Activated naive CD8-positive, alpha-beta T cell treated with anti-CD3 and anti-CD28 coated beads, Interleukin-2, amount 50 U/mL, for 24 hours (primary cell): ENCODE measurements at places on chromosomes 2 and 18.
A peak's percentile ranks its signal among the peaks of the same experiment; 100 is the strongest.

DNA sequence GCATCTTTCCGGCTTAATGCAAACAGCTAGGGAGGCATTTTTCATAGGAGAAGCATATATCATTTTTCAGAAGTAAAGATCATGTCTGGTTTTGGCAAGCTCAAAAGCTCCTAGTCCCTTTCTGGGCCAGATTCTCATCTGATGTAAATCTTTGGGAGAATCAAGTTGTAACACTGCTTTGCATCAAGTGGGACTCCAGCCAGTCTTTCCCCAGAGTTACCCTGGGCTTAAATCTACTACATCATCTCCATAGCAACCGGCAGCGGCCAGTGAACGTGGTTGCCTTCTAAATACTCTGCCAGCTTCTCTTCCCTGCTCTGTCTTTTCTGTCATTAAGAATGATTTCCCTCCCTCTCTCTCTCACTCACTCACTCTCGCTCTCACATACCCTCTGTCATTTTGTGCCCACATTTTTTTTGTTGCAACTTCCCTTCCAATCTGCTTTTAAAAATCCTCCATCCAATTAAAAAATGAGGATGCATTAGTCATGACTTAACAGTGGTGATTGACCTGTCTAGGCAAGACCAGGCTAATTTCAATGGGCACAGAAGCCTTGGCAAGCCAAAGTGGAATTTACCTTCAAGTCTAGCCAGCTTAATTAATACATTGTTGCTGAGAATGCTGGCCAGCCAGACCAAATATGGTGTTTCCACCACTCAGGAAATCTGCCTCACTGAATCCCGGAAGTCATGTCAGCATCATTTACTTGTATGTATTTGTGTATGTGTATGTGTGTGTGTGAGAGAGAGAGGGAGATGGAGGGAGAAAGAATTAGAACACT is 93.0 kb downstream of the NRP2 start:
- DNase-seq: no peak

DNA sequence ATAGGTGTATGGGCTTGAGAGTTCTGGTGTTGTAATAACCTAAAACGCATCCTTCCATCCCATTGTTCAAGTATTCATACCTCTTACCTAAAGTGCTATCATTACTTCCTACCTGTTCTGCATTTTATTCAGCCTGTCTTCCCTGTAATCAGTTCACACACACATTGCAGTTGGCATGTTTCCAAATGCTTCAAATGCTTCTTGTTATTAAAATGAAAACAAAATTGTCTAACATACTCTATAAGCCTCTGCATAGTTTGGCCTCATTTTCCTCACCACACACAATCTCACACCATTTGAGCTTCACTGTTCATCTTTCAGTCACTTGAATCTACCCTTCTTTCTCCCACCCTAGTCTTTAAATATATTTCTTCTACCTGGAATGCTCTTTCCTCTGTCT is 1178.2 kb upstream of the NRXN1 start:
- no peak for DNase-seq

DNA sequence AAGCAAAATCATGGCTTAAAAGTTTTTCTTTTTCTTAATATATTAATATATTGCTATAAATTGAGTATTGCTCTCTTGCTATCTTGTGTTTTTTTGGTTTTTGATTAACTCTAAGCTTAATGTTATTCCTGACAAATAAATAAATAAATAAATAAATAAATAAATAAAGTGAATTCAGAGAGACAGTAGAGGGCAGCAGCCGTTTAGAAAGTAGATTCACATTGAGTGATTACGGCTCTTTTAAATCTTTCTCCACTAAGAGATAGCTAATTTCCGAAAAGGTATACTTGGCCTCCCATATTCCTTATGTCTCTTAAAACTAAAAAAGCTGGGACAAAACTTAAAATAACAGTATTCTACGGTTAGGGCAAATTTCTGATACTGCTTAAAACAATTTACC is 34.3 kb downstream of the MSH2 start:
- no peak for DNase-seq

DNA sequence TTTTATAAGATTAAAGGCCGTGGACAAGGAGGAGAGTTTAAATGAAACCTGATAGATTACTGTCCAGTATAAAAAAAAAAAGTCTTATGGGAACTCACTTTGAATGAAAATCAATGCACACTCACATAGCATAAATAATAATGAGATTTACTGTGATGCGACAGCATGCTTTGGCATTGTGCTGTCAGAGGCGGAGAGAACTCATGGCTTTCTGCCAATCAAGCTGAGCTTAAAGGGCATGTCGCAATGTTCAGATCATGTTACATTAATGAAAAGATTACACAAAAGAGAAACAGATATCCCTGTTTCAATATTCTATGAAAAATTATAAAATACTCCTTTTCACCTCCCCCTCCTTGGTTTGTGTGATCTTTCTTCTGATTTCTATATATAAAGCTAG is 310.8 kb downstream of the ERBB4 start:
- no peak for DNase-seq

- no peak for DNase-seq
Observed at GRCh38 chr18:36775396-36775795, 53.4 kb downstream of the TPGS2 start.

DNA sequence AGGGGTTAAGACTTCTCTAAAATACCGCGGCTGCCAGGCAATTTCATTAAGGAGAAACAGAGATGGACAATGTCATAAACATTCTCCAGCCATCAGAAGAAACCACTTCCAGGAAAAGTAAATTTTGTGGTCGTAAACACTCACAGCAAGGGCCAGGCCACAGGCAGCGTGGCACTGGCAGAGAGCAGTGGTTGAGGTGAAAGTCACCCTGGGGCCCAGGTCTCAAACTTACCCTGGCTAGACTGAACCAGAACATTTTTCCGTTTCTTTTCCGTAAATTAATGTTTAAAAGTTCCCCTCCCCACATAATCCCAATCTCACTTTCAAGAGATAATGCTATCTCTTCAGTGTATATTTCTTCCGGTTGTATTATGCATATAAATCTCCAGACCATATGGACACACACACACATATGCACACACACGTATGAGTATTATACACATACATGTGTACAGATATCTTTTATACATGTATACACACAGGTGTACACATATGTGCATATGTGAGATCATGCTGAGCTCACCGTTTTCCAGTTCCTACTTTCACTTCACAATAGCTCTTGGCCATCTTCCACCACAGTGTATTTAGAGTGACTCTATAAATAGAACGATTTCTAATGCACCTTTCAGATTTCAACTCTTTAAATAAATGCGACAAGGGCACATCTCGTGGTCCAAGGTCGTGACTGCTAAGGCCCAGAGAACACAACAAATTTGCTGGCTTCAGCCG is 90.1 kb downstream of the MALT1 start:
- DNase-seq: no peak

DNA sequence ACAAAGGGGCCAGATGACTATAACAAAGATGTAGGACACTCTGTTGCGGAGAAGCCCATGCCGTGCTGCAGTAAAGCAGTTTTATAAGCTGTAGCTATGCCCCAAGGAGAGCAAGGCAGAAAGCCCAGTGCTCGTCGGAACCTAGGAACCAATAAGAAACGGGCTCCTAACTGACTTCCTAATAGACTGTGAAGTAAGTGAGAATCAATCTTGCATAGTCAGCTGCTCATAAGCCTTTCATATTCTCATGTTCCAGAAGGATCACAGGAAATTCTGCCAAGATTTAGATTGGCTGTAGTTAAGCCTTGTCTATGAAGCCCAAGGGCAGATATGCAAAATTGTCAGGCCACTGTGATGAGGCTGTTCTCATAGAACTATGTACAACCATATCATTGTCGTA is 98.4 kb downstream of the RTTN start:
- DNase-seq: no peak

- no peak for DNase-seq
Observed at GRCh38 chr2:157809212-157809611, 66.9 kb downstream of the ACVR1 start.

GRCh38 chr2:48753228-48753627 is 2.3 kb downstream of the LHCGR start:
- no peak for DNase-seq

DNA sequence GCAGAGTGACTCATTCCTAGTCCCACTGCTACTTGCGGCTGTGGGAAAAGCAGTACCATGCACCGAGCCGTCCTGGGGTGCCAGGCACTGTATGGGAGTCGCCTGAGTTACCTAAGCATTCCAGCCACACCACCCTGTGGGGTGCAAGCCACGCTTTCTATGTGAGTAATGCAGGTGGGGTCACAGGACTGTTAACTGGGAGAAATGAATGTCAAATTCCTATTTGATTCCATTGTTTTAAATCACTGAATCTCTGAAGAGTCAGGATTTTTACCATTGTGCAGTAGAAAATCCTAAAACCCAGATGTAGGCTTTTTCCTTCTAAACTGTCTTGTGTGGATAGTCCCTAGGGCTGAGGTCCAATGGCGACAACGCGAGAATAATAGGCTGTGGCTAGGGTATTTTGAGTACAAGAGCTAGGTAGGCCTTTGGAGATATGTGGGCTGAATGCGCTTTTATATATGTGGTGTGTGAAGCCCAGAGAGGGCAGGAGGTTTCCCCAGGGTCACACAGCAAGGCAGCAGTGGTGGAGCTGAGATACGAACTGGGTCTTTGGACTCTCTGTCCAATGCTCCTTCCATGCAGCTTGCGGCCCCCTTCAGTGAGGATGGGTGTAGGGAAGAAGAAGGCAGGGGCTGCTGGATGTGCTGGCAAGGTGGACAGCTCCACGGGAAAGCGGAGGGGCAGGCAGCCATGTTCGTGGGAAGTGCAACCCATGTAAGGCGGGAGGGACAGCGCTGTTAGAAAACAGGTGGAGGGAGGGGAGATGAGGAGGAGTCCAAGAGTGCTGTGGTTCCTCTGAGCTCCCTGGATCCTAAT is 83.2 kb downstream of the DDX1 start:
- DNase-seq: no peak

DNA sequence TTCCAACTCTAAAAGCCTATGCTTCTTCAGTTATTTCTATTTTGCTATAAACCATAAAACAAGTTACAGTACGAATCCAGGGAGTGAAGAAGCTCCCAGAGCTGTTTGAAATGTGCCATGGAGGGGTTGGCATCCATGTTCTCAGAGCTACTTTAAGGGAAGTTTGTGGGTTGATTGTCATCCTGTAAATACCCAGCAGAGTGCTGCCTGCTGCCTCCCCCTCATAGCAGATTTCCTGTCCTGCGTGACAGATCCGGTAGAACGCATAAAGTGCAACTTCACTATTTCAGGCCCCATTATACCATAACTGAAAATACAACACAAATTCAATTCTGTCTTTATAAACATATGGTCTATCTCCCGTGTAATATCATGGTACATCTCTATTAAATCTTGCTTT is 114.4 kb downstream of the CTNNA2 start:
- no peak for DNase-seq

GRCh38 chr2:112674229-112674628 is 28.5 kb downstream of the SLC20A1 start:
- no peak for DNase-seq

GRCh38 chr2:241483305-241483704 is 25.1 kb downstream of the STK25 start:
- no peak for DNase-seq

DNA sequence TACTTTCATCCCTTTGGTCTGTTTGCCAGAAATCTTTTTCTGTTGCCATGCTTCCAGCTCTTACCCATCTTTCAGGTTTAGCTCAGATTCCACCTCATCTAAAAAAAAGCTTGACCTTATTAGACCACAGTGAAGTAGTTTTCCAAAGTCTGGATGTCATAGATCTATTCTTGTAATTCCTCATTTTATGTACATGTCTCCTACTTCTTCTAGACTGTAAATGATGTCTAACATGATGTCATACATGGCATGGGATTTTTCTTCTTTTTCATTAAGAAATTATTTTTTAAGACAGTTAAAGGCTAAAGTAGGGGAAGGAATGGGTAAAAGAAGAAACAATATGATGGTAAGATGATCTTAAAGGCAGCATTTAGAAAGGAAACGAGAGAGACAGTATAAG is 11.3 kb downstream of the GLS start:
- DNase-seq: no peak

DNA sequence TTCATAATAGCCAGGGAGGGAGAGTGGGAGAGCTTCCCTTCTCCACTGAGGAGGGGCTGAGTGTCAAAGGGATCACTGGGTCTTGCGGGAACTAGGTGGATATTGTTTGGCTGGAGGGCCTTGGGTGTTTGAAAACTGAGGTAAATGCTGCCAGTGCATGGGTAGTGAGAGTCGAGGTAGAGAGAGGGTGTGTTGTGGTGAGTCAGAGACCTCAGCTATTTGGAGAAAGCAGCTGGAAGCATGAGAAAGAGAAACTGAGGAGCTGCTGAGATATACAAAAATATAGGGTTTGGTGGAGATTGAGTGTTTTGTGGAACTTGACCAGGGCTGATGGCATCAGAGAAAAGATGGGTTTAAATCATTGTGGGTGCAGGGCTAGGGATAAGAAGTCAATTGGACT is 127.0 kb upstream of the CCDC195 start:
- DNase-seq: no peak

DNA sequence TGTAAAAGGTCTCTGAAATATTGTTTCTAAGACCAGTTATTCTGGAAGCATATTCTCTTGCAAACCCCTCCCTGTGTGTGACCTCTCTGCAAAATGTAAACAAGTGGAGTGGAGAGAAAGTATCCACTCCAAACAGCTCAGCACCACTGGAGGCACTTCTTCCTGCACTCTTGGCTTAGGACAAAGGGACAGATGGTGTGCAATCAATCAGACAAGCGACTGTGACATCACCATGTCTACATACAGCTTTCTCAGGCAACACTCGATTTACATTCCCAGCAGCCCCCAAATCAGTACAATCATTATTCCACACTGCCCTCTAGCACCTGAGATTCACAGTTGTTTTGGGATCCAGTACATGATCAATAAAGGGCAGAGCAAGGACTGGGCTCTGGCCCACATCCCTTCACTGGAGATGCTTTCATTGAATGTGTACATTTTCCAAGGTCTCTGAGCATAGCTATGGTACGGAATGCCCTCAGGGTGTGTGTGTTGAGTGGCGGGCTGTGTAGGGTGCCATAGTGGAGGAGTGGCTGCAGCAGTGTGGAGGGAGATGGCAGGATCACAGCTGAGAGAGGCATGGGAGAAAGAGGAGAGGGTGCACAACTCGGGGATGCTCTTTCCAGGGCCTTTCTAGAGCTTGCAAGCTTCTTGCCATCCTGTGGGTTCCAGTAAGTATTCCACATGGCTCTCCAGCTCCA is 311.8 kb upstream of the ST6GAL2 start:
- no peak for DNase-seq

GRCh38 chr2:146481629-146482028 is 1363.2 kb upstream of the ACVR2A start:
- DNase-seq: no peak

GRCh38 chr2:24048769-24049484 is 614 bp upstream of the FKBP1B start:
- DNase-seq: peak; percentile 7
